ENCODE measurements at places on chromosomes 3 and 15.

DNA sequence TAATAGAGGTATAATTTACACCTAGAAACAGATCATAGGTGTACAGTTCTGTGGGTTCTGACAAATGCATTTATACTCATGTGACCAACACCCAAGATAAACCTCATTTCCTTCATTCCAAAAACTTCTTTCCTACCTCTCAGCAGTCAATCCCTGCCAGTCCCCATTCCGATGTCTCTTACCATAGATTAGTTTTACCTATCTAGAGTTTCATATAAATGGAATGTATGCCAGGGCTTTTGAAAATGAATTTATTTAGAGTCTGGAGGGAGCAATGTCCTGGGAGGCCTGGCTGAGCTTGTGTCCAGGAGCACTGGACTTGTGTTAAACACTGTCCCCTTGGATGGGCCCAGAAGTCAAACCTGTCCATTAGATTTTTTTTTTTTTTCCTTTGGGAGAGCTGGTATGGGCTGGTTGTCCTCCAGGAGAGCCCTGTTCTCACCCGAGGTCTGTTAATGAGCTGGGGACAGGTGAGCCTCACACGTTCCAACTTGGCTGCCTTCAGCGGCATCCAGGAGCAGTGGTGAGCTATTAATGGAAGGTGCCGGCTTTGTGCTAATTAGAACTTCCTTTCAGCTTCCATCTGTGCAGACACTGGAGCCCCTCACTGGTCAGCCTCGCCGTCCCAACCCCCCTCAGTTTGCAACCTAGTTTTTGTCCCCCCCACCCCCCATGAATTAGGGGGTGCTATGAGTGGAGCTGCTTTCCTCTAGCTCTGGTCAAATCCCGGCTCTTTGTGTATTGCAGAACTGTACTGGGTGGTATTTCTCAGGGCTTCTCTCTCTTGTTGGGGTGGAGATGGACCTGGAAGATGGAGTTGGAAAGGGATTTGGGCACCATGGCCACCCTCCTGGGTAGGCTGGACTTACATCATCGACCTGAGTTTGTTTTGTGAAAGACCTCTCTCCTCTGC, 40.7 kb upstream of the POLG start:
- no peak for DNase-seq

DNA sequence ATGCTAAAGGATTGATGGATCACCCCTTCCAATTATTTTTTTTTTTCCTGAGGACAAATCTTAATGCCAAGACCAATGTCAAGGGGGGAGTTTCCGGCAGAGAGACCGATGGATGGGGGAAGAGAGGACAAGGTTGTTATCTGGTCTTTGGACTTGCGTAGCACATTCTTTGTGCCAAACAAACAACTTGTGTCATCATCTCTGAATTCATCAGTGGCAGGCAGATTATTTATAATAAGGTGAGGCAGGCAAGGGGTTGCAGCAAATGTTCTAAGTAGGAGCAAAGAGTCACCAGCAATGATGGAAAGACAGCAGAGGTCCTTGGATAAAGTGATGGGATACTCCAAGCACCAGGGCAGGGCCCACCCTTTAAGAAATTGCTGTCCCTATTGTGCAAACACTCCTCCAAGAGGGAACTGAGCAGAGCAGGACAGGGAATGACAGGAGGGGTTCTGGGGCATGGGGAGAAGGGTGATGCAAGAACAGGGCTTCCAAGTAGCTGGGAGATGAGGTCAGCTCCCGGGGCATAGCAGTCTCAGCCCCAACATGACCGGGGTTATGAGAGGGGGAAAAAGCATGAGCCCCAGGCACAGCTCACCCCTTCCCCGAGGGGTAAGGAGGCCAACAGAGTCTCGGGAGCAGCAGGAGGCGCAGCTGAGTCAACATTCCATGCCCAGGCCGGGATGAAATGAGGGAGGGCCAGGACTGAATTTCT, 57.4 kb downstream of the ANXA2 start:
- no peak for DNase-seq

DNA sequence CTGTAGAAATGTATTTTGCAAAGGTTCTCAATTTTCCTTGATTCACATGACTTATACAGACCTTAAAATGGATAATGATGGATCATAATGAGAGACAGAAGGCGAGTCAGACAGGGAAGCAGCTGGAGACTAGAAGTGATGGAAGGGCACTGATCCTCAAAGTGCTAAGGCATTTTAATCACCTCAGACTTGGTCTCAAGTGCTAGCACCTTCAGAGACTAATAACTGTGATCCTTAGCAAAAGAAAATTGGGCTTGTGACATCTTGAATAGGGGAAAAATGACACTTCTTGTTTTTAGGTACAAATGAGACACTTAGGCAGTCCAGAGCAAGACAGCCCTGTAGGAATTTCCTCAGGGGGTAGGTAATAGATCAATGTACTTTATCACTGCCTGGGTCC, 1011.7 kb downstream of the SQOR start:
- DNase-seq = no peak

DNA sequence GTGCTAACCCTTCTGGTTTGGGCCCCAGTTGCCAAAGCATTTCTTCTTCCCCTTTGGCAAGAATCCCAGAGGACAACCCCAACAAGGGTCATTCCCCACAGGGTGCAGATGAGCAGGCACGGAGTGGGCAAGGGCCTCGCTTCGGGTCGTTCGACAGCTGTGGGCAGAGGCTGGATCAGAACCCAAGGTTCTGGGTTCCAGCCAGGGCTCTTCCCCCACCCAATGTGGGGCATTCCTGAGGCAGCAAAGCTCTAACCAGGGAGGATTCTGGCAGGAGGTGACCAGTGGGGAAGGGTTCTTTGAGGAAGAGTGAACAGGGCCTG, 48.3 kb downstream of the CYP11A1 start:
- no peak for DNase-seq

DNA sequence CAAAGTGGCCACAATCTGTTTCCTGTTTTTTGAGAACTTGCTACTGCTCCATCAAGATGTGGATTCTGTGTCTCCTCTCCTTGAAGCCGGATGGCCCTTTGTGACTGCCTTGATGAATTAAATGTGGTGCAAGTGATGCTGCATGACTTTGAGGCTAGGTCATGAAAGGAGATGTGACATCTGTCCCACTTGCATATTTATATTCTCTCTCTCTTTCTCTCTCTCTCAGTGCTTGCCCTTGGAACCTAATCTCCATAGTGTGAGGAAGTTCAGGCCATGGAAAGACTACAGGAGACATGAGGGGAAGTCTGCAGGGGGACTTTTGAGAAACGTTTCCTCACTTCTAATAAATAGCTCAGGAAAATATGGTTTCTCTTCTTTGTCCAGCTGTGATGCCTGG, 50.0 kb upstream of the ADPGK start:
- no peak for DNase-seq

- DNase-seq = no peak
Observed at GRCh38 chr15:43329217-43329959, 985 bp downstream of the LCMT2 start.
